ENCODE measurements at places on chromosomes 4 and X.

DNA sequence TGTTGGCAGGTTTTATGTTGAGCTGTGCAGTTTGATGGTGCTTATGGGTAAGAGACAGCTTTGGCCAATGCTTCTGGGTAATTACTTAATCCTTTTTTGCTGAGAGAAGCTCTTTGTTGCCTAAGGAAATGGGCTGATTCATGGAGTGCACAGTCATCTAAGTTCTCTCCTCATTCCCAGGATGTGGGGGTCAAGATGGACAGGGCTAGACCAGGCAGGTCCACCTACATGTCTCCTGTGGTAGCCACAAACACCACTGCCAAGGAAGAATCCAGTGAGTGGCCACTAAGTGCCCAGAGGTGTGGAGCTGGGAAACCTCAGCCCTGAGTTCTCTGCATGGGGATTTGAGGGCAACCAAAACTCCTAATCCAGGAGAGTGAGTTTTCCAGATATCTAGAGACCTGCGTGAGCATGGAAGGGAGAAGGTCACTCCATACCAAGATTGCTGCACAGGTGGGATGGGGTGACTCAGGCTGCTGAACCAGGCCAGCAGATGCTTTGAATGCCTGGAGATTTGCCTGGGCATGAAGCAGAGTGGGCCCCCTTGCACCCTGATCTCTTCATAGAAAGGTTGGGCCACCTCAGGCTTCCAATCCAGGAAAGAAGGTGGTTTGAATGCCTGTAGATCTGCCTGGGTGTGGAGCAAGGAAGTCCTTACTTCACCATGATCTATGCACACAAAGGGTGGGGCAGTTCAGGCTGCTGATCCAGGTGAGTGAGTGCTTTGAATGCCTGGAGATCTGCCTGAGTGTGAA, 234.8 kb upstream of the GNPDA2 start:
- DNase-seq, result no peak

DNA sequence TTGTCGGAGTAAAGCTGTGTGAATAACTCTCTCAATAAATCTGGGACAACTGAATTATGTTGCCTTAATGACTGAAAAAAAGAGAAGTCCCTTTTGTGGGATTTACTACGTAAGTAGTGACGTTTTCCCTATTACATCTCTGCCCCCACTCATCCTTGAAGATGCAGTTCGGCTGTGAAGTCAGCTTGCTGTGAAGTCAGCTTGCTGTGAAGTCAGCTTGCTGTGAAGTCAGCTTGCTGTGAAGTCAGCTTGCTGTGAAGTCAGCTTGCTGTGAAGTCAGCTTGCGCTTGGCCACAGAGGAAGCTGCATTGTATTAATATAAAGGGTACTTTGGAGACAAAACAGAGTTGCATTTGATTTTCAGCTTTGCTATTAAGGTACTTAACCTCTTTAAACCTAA, 8.0 kb upstream of the VAMP7 start:
- no peak for DNase-seq

GRCh38 chrX:69031181-69031580, 134.1 kb downstream of the PJA1 start:
- no peak for DNase-seq

- DNase-seq, result no peak
These were observed 53.3 kb downstream of the RFC1 start for GRCh38 chr4:39312816-39313215.

DNA sequence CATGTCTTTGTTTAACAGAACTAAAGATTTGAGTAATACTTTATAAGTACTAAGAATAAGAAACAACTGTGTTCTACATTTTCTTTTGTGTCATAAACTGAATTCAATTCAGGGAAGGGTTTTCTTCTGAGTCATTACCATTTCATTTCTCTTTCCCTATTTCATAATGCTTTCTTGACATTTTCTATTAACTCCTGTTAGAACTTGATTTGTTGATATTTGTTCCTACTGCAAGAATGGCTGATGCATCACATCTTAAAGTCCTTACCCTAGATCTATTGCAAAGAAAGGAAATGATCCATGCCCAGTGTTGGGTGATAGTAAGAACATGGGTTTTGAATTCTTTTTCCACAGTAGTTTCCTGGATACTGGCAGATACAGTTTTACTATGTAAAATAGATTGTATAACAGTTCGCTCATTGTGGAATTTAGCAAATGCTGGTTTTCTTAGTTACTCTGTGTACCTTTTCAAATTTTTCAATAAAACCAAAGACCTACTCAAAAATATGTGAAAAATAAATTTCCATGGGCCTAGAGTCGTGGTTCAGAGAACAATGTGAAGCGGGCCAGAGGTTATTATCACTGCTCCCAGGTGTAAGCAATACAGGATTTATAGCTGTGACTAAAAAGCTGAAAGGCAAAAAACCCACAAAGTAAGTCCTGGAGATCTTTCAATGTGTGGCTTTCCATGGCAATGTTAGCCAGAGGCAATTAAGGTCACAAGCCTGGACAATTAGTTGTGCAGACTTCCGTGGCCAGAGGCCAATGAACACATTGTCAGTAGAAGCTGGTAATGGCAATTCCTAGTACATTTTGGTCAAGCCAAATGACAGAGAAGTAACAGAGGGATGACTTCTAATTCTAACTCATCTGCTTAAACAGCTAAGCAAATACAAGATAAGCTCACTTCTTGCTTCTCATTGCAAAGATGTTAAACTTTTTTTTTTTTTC, 127.3 kb upstream of the FAT4 start:
- no peak for DNase-seq
